ENCODE measurements at places on chromosomes 12 and 14.

DNA sequence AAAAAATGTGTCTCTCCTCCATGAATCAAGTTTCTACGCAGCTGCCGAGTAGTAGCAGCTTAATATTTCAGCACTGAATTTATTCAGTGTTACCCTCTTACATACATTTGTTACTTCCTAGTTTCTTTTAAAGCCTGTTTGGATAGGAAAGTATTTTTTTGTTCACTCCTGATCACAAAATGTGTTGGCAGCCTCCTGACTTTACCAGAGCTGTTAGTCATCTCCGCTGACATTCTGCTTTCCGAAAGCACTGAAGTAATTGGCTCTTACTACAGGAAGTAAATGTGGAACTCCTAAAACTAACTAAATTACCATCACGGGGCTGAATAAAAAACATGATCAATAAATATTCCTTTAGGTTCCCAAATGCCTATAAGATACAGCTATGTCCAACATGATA is 225.5 kb downstream of the EPS8 start:
- no peak for DNase-seq

GRCh38 chr14:50775357-50775756 is 55.6 kb downstream of the NIN start:
- DNase-seq = no peak

GRCh38 chr14:65431245-65431644 is 18.7 kb downstream of the FUT8 start:
- no peak for DNase-seq

DNA sequence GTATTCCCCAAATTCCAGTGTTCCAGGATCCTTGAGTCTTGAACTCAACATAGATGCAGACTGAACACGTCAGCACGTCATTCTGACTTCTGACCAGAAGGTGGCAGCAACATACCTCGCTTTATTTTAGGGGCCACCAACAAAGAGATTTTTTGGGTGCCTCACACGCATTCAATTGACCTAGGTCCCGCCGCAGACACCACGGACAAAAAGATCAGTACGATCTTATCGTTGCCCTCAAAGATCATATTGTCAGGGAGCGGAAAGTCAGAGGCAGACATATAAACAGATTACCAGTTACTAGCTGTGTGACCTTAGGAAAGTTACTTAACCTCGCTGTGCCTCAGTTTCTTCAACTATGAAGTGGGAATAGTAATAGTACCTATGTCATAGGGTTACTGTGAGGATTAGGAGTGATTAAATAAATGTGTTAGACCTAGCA is 6.5 kb upstream of the PRPH start:
- DNase-seq = peak; percentile 86

DNA sequence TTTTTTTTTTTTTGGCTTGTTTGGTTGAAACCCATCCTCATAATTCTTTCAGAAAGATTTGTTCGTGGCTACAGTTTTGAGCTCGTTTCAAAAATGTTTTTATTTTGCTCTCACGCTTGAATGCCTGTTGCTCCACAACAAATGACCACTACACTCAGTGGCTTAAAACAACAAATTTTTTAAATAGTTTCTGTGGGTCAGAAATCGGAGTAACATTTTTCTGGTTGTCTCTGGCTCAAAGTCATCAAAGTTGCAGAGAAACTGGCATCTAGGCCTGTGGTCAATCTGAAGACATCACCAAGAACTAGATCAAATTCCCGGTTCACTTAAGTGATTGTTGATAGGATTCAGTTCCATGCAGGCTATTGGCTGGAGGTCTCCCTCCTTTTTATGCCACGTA is 560.0 kb downstream of the SNAPC1 start:
- DNase-seq = no peak

GRCh38 chr12:10154145-10154496 is 17.8 kb downstream of the OLR1 start:
- no peak for DNase-seq

- no peak for DNase-seq
Observed at GRCh38 chr12:63029676-63030075, 94.7 kb upstream of the PPM1H start.

DNA sequence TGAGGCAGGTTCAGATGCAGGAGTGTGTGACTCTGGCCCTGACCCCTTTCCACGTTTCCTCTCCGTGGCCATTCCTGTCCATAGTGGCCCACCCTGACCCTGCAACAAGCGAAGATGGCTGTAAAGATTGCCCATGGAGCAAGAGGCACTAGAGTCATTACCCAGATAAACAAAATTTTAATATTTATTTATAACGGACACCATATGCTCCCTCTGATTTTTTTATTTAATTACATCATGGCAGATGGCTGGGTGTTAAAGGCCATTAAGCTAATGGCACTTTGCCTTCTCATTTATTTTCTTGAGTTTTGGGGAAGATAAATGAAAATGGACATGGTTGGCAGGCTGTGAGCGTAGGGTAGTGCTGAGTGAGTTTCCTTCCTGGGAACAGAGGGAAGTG is 58.7 kb downstream of the WSCD2 start:
- no peak for DNase-seq
